Stimulated activated CD4-positive, alpha-beta T cell treated with anti-CD3 and anti-CD28 coated beads, Interleukin-2, amount 100 ng/mL, for 24 hours (primary cell): ENCODE measurements at places on chromosomes 1 and 21.

DNA sequence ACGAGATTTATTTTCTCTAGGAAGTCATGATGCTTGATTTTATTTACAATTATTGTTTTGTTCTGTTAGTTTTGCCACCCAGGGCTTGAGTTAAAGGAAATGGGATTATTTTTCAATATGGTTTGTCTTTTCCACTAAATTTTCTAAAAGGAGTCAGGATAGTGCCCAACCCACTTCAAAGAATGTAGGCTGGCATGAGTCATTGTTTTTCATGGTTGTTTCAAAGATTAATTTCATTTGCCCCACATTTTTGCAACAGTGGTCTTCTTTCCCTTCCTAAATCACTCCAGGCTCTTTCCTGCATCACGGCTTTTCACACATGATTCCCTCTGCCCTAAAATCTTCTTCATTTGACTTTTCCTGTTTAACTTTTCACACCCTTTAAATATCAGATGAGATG is 2.5 kb downstream of the SLAMF6 start:
- DNase-seq = no peak

GRCh38 chr1:186465946-186466345 is 5.0 kb upstream of the PDC start:
- no peak for DNase-seq

DNA sequence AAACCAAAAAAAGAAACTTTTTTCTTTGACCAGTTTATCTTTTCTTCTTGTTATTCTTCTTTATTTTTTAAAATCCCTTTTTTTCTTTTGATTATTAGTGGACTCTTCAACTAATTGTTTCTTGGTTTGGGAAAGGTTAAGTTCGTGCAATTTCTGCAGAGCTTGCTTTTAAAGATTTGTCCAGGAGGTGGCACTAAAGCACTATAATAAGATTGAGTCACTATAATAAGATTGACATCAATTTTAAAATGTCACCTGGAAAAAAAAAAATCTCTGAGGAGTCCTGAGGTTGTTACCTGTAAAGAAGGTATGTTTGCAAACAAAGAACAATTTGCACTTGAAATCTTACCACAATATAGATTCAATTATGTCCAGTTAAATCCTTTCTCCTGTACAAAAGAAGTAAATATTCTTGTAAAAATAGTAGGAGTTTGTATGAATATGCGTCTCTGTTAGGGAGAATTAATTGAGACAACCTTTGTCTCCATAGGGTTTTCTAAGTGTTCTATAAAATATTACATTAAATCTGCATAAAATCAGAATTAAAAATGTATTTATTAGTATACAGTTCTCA is 166.7 kb downstream of the ADGRL4 start:
- DNase-seq = peak; percentile 14

DNA sequence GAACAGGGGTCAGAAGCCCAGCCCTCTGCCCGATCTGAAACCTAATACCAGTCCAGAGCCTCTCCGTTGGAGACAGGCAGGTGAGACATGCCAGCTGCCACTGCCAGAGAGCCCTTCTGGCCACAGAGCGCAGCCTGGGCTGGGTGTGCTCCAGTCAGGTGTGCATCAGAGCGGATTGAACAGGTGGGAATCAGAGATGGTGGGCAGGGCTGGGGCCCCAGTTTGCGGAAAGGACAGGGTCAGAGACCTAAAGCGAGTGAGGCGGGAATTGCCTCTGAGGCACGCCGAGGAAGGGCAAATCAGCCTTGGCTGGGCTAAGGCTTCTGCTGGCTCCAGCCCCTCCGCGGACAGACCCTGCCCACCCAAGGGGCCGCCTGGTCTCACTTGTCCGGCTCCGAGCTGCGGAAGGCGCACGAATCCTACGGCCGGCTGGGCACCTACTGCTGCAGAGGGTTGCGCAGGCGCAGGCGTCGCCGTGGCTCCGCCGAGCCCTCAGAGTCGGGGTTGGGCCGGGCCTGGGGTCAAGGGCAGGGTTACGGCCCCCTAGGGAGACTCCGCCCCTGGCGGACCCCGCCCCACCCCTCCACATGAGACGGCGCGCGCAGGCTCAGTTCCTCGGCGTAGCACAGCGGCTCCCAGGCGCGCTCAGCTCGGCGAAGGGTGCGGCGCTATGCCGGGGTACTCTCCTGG is 10.3 kb downstream of the CPLANE2 start:
- DNase-seq = no peak

GRCh38 chr1:56570924-56571372 is 8.4 kb downstream of the PLPP3 start:
- DNase-seq = no peak

DNA sequence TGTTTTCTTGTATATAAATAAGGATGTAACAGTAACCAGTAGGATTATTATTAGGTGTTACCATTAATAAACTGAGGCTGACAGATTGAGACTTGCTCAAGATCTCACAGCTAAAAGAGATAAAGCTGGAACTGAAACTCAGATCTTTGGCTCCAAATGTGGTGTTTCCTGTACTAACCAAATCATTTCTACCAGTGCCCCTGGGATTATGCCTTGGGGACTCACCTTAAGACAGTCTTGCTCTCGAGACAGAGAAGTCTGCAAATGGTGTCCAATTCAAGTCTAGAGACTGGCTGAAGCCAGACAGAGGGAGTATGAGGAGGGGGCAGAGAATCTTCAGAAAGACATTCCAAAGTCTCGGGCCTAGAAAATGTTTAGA is 593 bp upstream of the CD53 start:
- DNase-seq = no peak

GRCh38 chr21:44596068-44596725 is 3.9 kb upstream of the KRTAP10-6 start:
- no peak for DNase-seq

DNA sequence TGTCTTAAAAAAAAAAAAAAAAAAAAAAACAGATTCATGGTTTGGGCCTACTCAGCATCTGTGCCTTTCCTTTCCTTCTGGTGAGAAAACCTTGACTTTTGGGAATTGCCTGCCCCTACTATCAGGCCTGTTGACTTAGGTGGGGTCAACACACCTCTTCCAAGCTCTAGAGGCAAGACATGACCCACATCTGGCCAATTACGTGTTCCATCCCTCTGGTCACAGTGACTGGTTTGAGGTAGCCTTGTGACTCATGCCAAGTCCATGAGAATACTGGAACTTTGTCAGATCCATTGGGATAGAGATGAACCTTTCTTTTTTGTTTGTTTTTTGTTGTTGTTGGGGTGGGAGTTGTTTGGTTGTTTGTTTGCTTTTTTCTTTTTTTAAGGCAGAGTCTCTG is 37.3 kb upstream of the KHDRBS1 start:
- no peak for DNase-seq

- no peak for DNase-seq
Measured at GRCh38 chr1:14614341-14614740, 15.9 kb downstream of the KAZN start.

DNA sequence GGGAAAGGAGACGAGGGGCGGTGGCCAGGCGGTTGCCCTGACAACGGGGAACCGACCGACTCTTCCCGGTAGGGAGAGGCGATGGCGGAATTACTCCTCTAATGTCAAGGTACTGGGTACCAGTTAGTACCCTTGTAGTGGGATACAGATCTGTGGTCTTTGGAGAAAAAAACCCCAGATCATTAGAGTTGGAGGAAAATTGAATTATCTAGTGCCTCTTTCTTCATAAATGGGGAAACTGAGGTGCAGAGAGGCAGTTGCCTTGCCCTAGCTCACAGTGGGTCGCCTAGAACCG is 545 bp upstream of the PEF1 start:
- DNase-seq = no peak

- no peak for DNase-seq
Measured at GRCh38 chr21:19507682-19508260, 1104.2 kb upstream of the TMPRSS15 start.

DNA sequence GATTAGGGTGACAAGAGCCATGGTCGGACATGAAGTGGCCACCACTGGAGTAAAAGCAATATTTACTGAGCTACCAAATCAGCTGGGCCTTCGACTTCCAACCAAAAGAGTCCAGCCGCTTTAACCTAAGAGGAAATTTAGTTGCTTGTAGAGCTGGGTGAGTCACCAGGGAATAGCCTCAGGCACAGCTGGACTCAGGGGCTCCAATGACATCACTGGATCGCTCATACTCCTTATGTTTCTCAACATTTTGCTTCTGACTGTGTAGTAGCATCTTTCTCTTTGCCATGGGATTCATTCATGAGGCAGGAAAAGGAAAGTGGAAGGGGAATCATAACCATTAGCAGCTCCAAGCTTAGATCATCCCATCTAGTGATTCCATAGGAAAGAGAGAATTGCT is 664.4 kb downstream of the MATN1 start:
- no peak for DNase-seq

- no peak for DNase-seq
Measured at GRCh38 chr1:222620566-222620965, 2.7 kb downstream of the MIA3 start.
